Lower lobe of right lung (tissue), 2 donors: ENCODE measurements at places on chromosomes 1 and 21. TPM values are rescaled to one million over a fixed set of nuclear protein-coding genes. Genes with fewer than 3 reads are reported as not detected.

The KRTAP19-3 gene
- total RNA-seq = not detected

The ERVH48-1 gene
- not detected for total RNA-seq

The FALEC gene
- total RNA-seq = not detected

The OLIG2 gene
- total RNA-seq = not detected

The TARS2 gene
- 23.7 TPM for total RNA-seq

The XCL1 gene
- total RNA-seq = 1.2 TPM

DNA sequence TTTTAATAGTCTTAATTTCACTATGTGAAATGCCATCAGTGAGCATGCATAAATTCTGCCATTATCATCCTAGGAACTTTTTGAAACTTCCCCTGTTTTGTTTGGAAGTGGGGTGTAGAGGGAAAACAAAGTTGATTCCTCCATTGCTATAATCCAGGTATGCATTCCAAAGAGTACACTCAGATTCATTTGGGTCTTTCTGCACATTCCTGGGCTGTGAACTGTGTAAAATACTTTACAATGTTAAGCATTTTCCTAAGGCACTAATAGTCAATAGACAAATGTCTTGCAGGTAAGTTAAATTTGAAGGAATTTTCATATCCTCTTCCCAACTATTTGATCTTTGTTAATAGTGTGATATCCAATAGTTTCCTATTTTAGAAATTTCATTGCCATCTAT is 36.2 kb downstream of the SGIP1 start:
- H3K4me3 ChIP-seq = no peak overlapping the region
- H3K27ac ChIP-seq = no peak overlapping the region
- no peaks in the 10 kb centered on the region for H3K4me1 ChIP-seq
- no peaks in the 10 kb centered on the region for H3K36me3 ChIP-seq

- no peak for DNase-seq
- no peaks in the 10 kb centered on the region for H3K27me3 ChIP-seq
- peak overlapping the region; percentile 32 for H3K27ac ChIP-seq
- no peak overlapping the region for H3K4me3 ChIP-seq
- H3K4me1 ChIP-seq = peaks cover 26% of the 10 kb centered on the region
These were observed 107.5 kb downstream of the GDAP2 start for GRCh38 chr1:117821774-117822482.

GRCh38 chr1:77063118-77063517 is 156.1 kb downstream of the PIGK start:
- DNase-seq = no peak
- no peaks in the 10 kb centered on the region for H3K36me3 ChIP-seq
- no peak overlapping the region for H3K27ac ChIP-seq
- no peak overlapping the region for H3K4me3 ChIP-seq
- no peaks in the 10 kb centered on the region for H3K4me1 ChIP-seq

GRCh38 chr1:30137001-30137400 is 586.4 kb downstream of the MATN1 start:
- no peaks in the 10 kb centered on the region for H3K27me3 ChIP-seq
- H3K27ac ChIP-seq = no peak overlapping the region
- no peaks in the 10 kb centered on the region for H3K36me3 ChIP-seq

GRCh38 chr21:15098908-15099307 is 34.1 kb upstream of the NRIP1 start:
- no peaks in the 10 kb centered on the region for H3K27me3 ChIP-seq
- no peak overlapping the region for H3K27ac ChIP-seq
- DNase-seq = no peak
- no peaks in the 10 kb centered on the region for H3K4me1 ChIP-seq
- no peak overlapping the region for H3K4me3 ChIP-seq

- no peak overlapping the region for H3K4me3 ChIP-seq
- H3K27me3 ChIP-seq = no peaks in the 10 kb centered on the region
- no peaks in the 10 kb centered on the region for H3K4me1 ChIP-seq
- DNase-seq = no peak
- H3K36me3 ChIP-seq = no peaks in the 10 kb centered on the region
- no peak overlapping the region for H3K27ac ChIP-seq
These were observed 66.9 kb upstream of the TINAGL1 start for GRCh38 chr1:31509124-31510072.

GRCh38 chr1:31749785-31750735 is 14.1 kb downstream of the ADGRB2 start:
- no peak for DNase-seq
- H3K27ac ChIP-seq = no peak overlapping the region
- no peaks in the 10 kb centered on the region for H3K36me3 ChIP-seq
- H3K4me1 ChIP-seq = no peaks in the 10 kb centered on the region
- no peak overlapping the region for H3K4me3 ChIP-seq

- no peak for DNase-seq
- H3K4me3 ChIP-seq = no peak overlapping the region
- H3K27ac ChIP-seq = peak overlapping the region; percentile 54
- peaks cover 8% of the 10 kb centered on the region for H3K27me3 ChIP-seq
These were observed 4.9 kb downstream of the SERTAD4 start for GRCh38 chr1:210237479-210237878.

GRCh38 chr21:30337276-30337744 is at the start of gene KRTAP27-1:
Gene KRTAP27-1 (minus strand): TSS chr21:30337694. CDS start chr21:30337668, 26 bp downstream.
- no peaks in the 10 kb centered on the region for H3K27me3 ChIP-seq
- no peaks in the 10 kb centered on the region for H3K4me1 ChIP-seq
- H3K27ac ChIP-seq = no peak within 1 kb of the TSS
- no peak within 1 kb of the TSS for H3K4me3 ChIP-seq

DNA sequence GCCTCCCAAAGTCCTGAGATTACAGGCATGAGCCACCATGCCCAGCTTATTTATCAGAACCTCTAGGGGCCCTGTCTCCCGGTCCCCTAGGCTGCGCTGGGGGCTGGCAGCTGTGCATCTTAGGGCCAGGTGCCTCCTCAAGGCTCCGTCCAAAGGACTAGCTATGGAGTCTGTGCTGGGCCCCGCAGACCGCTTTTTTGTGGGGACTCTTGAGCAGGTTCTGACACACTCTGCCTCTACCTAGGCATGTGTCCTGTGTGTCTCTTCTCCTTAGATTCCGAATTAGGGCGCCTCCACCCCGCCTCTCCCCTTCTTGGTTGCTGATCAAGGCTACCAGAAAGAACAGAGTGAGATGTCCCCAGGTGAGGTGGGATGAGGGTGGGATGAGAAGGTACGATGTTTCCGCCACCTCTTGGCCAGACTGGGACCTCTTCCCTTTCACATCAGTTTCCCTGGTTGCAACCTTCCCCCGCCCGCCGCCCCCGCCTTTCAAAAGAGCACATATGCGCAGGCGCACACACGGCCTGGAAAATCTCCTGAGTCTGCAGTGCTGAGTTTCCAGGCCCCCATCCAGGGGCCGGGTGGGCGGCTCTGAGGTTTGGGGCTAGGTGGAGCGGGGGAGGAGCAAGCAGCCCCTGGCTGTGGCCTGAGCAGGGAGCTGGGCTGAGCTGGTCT is 5.0 kb upstream of the PTPN7 start:
- H3K36me3 ChIP-seq = no peaks in the 10 kb centered on the region
- no peak overlapping the region for H3K27ac ChIP-seq
- DNase-seq = no peak
- peaks cover 31% of the 10 kb centered on the region for H3K4me1 ChIP-seq
- no peak overlapping the region for H3K4me3 ChIP-seq

- no peak overlapping the region for H3K27ac ChIP-seq
- H3K27me3 ChIP-seq = no peaks in the 10 kb centered on the region
- peaks cover 72% of the 10 kb centered on the region for H3K36me3 ChIP-seq
- no peak for DNase-seq
These were observed 6.7 kb downstream of the PANK4 start for GRCh38 chr1:2519729-2520128.

DNA sequence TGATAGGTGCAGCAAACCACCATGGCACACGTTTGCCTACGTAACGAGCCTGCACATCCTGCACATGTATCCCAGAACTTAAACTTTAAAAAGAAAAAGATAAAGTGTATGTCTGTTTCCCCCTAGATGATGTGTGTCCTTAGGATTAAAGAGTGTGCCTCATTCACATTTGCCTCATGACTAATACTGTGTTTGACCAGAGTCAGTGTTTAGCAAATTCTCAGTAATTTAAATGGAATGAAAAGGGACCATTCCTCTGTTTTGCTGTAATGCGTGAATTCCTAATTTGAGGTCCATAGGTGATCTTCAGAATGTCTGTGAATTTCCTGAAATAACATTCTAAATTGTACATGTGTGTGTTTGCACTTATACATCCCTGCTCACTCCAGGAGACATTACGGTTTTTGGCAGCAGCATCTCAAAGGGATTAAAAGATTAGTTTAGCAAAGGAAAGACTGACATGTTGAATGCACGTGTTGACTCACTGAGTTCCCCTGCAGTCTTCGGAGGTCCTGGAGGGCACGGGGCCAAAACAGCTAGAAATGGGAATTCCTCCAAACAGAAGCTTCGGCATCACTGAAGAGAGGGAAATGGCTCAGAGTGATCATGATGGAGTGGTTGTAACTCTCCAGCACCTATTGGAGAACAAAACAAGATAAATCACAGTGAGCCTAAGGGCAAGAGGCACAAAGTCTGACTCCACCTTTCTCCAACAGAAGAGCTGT is 19.1 kb upstream of the SLC35F3 start:
- no peaks in the 10 kb centered on the region for H3K36me3 ChIP-seq
- no peak for DNase-seq
- no peaks in the 10 kb centered on the region for H3K27me3 ChIP-seq

DNA sequence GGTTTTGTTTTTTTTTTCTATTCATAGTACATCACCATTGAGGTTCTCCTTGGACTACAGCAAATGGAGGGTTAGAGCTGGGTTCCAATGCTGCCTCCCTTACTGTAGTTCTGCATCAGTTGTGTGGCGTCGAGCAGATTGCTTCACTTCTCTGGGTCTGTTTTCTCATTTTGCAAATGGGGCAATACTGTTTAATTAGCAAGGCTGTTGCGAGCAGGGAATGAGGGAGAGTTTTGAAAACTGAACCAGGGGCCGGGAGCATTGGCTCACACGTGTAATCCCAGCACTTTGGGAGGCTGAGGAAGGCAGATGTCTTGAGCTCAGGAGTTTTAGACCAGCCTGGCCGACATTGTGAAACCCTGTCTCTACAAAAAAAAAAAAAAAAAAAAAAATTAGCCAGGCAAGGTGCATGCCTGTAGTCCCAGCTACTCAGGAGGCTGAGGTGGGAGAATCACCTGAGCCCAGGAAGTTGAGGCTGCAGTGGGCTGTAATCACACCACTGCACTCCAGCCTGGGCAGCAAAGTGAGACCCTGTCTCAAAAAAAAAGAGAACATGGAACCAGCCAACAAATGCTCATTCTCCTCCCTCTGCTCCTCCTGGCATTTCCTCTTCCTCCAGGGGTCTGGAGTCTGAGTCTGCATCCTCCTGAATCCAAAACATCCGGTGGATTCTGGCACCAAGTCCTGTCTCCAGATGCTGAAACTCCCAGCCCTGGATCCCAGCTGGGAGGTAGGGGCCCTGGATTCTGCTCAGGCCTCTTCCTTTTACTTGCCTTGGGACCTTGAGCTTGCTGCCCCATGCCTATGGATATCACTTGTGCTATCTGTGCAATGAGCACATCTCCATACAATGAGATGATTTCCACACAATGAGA is 3.7 kb upstream of the PLOD1 start:
- peak overlapping the region; percentile 53 for H3K27ac ChIP-seq
- H3K36me3 ChIP-seq = no peaks in the 10 kb centered on the region
- peaks cover 54% of the 10 kb centered on the region for H3K4me1 ChIP-seq
- no peak for DNase-seq
- no peak overlapping the region for H3K4me3 ChIP-seq
- H3K27me3 ChIP-seq = no peaks in the 10 kb centered on the region

DNA sequence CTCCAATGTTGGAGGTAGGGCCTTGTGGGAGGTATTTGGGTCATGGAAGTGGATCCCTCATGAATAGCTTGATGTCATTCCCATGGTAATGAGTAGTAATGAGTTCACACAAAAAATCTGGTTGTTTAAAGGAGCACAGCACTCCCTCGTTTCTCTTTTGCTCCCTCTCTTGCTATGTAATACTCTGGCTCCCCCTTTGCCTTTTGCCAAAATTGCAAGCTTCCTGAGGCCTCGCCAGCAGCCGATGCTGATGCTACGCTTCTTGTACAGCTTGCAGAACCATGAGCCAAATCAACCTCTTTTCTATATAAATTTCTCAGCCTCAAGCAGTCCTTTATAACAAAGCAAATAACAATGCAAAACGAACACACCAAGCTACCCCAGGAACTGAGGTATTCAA is 80.9 kb downstream of the LHX9 start:
- no peaks in the 10 kb centered on the region for H3K36me3 ChIP-seq
- no peak overlapping the region for H3K27ac ChIP-seq
- no peaks in the 10 kb centered on the region for H3K4me1 ChIP-seq
- no peak for DNase-seq
- no peaks in the 10 kb centered on the region for H3K27me3 ChIP-seq

DNA sequence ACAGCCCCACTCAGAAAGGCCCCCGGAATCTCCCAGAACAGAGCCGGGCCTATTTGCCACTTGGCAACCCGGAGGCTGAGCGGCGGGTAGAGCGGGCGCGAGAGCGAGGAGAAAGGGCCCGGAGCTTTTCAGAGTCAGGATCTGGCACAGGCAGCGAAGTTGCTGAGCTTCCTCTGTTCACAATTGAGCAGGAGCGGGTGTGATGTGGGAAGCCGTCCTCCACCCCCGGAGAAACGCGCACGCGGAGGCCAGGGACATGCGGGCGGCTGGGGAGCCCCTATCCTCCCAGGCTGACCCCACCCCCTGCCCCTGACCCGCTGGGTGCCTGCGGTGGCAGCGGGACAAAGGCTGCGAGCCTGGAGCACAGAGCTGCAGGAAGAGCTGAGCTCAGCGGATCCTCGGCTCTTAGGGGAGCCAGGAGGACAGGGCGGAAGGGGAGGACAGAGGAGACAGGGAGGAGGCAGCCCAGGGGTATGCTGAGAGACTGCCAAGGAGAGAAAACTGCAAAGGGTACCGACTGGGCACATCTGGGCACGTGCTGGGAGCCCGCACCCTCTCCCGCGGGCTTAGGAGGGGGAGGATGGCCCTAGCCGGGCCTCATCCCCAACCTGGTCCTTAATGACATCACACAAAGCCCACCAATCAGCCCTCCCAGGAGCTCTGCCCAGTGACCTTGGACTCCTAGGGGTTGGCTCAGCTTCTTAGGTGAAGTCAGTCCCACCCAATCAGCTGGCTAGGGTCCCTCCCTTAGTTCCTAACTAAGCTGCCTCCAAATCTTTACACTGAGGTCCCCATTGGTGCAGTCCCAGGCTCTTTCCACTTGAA is 9.3 kb downstream of the KIF21B start:
- no peak overlapping the region for H3K4me3 ChIP-seq
- H3K27ac ChIP-seq = no peak overlapping the region

DNA sequence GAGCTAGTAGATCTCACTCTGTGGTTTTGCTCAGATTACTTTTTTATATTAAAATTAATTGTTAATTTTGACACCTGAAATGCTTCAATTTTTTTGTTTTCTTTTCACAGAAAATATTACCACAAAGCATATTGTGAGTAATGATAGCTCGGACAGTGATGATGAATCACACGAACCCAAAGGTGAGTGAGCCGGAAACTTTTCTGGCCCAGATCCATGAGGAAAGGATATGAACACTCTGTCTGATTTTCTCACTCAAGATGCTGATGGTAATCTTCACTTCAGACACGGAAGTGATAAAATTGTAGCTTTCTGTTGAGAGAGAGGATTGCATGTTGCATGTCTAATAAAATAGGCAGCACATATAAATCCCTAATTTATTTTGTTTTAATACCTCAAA is 121.8 kb downstream of the PLA2G4A start:
- no peaks in the 10 kb centered on the region for H3K36me3 ChIP-seq
- no peak overlapping the region for H3K4me3 ChIP-seq
- no peak for DNase-seq
- H3K27me3 ChIP-seq = no peaks in the 10 kb centered on the region
- no peaks in the 10 kb centered on the region for H3K4me1 ChIP-seq
- no peak overlapping the region for H3K27ac ChIP-seq

- DNase-seq = no peak
- no peak overlapping the region for H3K27ac ChIP-seq
- no peaks in the 10 kb centered on the region for H3K4me1 ChIP-seq
- H3K27me3 ChIP-seq = no peaks in the 10 kb centered on the region
- no peaks in the 10 kb centered on the region for H3K36me3 ChIP-seq
These were observed 11.5 kb downstream of the MCOLN2 start for GRCh38 chr1:84985365-84985764.

GRCh38 chr1:206949208-206949607 is 2.9 kb upstream of the PIGR start:
- peaks cover 19% of the 10 kb centered on the region for H3K4me1 ChIP-seq
- H3K27ac ChIP-seq = no peak overlapping the region
- DNase-seq = no peak
